ENCODE measurements at places on chromosomes 16 and 17.
A peak's percentile ranks its signal among the peaks of the same experiment; 100 is the strongest.

- no peak for DNase-seq
Measured at GRCh38 chr17:58617563-58617962, 74.3 kb downstream of the TEX14 start.

DNA sequence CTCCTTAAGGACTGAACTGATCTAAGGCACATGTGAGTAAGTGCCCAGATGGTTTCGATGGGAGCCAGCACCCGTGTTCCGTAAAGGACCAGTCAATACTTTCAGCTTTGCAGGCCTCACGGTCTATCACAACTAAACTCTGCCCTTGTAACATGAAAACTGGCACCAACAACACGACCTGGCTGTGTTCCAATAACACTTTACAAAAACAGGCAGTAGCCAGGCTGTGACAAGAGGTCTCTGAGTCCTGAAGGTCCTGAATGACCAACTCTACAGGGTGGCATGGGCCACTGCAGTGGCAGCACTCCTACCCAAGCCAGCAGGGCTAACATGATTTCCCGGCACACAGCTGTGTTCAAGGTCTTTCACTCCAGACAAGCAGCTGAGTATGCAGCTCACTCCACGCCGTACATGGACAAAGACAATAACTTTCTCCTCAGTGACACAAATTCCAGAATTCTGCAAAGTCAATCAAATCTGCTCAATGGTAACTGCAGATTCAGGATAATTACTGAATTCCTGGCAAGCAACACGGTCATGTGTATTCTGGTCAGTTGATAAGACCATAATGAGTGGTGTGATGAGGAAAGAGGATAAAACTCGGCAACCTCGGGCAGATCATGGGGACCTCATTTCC, 15.3 kb downstream of the NPLOC4 start:
- DNase-seq, result no peak

GRCh38 chr17:35129154-35129972, 7.9 kb downstream of the FNDC8 start:
- DNase-seq, result no peak

DNA sequence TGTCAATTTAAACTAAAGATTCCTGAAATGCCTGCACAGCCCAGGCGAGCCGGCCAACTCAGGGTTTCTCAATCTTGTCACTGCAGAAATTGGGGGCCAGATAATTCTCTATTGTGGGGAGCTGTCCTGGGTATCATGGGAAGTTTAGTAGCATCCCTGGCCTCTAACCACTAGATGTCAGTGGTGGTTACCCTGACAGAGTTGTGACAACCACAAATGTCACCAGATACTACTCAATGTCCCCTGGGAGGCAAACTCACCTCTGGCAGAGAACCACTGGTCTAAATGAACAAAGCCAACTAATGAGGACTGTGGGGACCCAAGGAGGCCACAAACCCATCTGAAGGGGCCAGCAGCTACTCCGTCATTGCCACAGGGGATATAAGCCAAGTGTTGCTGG, 90.9 kb downstream of the MYH11 start:
- DNase-seq, result no peak

DNA sequence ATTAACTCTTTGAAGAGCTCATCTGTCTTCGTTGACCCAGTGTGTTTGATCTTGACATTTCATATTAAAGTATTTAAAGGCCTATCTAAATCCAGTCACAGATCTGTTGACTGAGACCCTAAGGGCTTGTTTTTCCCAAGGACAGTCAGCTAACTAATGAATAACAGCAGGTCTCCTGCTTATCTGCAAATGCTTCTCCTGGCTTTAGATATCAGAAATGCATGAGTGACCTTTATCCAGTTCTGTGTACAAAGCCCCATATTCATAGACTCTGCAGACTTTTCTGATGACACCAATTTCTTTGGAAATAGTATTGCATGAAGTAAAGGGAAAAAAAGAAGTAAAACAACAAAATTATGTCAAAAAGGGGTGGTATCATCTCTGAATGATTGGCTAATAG, 70.3 kb downstream of the YPEL2 start:
- no peak for DNase-seq

GRCh38 chr17:32820440-32820839, 56.5 kb downstream of the MYO1D start:
- no peak for DNase-seq

DNA sequence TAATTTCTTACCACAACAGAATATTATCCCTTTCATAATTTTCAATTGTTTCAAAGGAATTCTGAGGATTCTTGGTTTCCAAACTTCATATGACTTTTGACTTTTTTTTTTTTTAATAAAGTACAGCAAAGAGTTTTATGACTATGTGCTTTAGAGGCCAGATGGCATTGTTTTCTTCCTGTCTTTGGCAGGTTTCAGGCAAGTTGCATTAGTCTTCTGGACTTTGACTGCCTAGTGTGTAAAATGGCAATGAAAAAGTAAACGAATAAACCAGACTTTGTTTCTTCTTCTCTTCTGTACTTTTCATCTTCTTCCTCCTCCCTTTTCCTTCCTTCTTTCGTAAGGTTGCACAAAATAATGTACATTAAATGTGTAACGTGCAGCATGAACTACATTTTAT, 172.6 kb upstream of the RBFOX1 start:
- no peak for DNase-seq

DNA sequence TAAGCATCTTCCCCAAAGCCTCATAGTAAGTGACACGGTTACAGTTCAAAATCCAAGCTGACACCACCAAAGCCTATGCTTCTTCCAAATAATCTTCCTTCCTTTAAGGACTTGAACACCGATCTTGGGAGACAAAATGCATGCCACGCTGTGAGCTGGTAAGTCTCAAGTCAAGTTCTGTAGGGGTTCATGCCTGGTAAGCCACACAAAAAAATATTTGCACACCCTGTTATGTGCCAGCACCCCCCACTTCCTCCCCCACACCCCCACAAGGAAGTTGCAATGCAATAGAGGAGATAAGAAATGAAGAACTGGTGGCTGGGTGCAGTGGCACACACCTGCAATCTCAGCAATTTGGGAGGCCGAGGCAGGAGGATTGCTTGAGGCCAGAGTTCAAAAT, 5.6 kb downstream of the NOG start:
- DNase-seq, result no peak

DNA sequence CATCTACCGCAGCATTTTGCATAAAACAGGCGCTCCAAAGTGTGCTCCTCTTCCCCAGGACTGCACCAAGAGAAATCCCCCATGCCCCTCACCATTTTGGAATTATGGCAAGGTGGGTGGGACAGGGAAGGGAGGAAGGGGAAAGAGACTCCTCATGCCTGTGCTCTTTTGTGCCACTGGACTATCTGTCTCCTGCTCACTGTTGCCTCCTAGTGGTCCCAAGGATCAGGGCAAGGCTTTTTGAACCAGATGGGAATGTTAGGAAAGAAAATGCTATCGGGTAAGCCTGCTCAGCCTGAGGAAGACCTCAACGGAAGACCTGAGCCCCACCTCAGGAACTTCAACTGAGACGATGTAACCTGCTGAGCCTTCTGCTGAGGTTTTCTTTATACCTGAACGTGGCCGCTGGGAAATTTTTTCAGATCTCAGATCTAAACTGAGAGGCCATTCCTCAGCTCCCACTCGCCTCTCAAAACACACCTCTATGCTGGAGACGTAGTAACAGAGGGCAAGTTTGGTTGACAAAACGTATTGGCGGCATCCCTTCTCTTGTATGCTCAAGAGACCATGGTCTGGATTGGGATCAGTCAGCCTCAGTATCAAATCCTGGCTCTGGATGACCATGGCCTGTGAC, 58.3 kb downstream of the SPACA3 start:
- no peak for DNase-seq

GRCh38 chr17:31527606-31528005, 136.1 kb downstream of the RAB11FIP4 start:
- DNase-seq, result no peak

DNA sequence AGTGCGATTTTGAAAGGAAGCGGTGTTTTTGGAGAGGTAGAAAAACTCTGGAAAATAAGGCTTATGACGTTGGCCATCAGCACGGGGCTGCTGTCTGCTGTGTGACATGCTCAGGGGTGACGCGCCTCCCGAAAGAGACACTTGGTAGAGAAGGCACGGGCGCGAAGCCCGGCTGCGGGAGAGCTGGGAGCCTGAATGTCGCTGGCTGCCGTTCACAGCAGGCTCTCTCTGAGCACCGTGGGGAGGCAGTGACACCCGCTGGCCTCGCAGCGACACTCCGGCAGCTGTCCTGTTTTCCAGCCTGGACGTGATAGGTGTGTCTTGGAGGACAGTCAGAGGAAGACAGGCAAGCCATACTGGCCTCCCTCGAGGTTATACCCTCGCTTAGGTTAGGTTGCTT, 759.1 kb upstream of the RBFOX1 start:
- peak; percentile 62 for DNase-seq

DNA sequence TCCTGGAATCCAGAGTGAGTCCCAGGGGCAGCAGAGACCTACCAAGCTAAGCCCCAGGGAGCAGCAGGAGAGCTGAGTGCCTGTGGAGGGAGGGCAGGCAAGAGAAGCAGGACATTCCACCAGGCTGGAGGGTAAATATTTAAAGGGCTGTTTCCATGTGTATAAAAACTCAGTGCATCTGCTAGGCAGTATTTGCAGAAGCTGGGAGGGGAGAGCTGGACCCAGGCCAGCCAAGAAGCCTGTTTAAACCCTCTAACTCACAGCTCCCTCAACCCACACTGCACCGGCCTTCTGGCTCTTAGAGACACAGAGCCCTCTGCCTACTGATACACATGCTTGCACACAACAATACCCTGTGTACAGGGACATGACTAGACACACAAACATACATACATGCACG, 22.5 kb upstream of the TMEM132E start:
- no peak for DNase-seq

DNA sequence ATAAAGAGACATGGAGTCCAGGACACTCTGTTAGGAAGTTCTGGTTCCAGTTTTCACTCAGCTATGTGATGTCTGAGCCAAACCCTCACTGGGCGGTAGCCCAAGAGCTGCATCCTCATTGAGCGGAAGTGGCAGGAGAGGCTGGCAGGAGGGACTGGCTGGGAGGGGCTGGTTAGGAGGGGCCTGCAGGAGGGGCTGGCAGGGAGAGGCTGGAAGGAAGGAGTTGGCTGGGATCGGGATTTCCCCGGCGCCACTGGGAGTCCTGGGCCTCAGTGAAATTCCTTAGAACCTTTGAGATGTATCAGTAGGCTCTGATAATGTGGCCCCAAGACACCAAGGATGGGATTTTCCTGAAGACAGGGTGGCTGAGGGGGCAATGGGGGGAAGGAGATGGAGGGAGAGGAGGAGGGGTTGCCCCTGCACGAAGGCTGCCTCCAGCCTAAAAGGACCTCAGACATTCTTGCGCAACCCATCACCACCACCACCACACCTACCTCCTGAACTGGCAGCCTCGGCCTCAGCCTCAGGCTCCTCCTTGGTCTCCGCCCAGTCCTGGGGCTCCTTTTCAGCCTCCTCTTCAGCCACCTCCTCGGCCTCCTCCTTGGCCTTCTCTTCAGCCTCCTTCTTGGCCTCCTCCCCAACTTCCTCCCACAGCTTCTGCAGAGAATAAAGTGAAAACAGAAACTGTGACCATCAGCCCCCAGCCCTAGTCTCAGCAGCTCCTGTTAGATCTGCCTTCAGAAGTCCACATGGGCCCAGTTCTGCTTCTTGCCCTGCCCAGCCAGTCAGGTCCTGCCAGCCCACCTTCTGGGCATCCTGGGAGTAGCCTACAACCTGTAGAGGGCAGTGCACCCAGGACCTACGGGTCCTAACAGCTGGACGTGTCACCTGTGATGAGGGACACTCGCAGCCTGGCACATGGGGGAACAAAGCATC, 31.7 kb downstream of the CNGB1 start:
- DNase-seq, result no peak

- DNase-seq, result no peak
Measured at GRCh38 chr16:266258-267164, 9.2 kb downstream of the RGS11 start.

DNA sequence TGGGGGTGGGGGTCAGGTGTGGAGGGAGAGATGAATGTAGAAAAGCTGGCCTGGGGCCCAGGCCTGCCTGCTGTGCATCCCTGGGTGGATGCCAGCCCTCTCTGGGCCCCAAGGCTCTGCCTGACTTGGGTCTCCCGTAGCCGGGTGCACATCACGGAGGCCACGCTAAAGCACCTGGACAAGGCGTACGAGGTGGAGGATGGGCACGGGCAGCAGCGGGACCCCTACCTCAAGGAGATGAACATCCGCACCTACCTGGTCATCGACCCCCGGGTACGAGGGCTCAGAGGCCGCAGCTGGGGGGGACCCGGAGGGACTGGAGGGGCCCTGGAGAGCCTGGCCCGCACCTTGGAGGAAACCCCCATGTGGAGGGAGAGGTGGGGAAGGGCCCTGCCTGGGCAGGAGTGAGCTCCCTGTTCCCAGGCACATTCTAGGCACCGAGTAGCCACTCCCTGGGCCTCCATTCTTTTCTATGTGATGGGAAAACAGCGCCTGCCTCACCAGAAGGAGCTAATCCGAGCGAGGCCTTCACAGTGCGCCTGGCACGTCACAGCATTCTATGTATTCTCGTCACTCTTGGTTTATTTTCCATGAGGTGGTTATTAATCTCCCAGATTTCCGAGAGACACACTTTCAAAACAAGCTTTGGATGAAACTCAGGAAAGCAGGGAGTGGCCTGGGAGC, 34.7 kb downstream of the ADCY7 start:
- DNase-seq, result no peak

DNA sequence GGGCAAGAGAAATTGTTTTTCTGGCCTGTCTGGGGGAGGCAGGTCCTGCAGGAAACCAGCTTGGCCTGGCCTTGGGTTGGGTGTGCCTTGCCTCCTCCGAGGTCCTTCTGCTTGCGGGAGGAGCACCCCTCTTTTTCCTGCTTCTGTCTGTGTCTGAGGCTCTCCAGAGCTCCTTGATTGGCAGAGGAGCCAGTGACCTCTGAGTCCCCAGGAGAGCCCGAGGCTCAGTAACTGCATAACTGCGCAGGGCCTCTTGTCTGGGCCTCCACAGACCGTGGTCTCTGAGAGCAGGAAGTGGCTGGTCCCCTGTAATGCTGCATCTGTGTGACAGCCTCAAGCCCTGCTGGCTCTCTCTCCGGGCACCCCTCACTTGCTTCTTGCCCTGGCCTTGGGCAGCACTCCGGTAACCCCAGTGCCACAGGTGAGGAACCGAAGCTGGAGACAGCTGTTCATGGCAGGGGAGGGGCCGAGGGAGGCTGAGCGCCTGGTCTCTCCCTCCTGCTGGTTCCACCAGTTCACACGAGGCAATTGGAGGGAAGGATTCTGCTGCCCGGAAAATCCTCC, 1.6 kb downstream of the CAPN15 start:
- no peak for DNase-seq

DNA sequence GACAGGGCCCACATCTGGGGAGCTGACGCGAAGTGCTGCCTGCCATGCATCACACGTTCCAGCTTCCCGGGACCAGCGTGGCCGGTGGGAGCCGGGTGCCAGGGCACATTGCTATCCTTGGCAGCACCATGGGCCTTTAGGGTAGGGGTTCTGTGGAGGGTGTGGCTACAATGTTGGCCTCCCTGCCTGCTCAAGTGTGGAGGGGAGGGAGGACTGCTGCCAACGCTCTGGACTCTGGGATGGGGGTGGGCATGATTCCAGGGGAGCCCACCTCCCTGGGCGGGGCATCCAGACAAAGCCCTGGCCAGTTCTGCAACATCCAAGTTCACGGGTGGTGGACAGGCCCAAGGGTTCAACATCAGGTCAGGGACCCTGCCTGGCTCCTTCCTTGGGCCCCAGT, 13.9 kb downstream of the GRB7 start:
- no peak for DNase-seq

- DNase-seq, result no peak
Measured at GRCh38 chr17:66692421-66692690, 142.6 kb upstream of the CACNG5 start.

GRCh38 chr17:2724784-2725164, 13.2 kb upstream of the CLUH start:
- DNase-seq, result no peak

GRCh38 chr16:4410335-4411075, 5.9 kb downstream of the CORO7 start:
- DNase-seq, result peak; percentile 63
